ENCODE measurements at places on chromosomes 2 and 18. TPM values are rescaled to one million over a fixed set of nuclear protein-coding genes. Genes with fewer than 3 reads are reported as not detected.

Gene PARD3B
- 1.9 TPM for total RNA-seq

Gene EFR3B
- 0.07 TPM for total RNA-seq

- no peaks in the 10 kb centered on the region for H3K27me3 ChIP-seq
- no peak for DNase-seq
- H3K27ac ChIP-seq: no peak overlapping the region
- H3K4me1 ChIP-seq: no peaks in the 10 kb centered on the region
These were observed 22.5 kb upstream of the RAB27B start for GRCh38 chr18:54805571-54806334.

DNA sequence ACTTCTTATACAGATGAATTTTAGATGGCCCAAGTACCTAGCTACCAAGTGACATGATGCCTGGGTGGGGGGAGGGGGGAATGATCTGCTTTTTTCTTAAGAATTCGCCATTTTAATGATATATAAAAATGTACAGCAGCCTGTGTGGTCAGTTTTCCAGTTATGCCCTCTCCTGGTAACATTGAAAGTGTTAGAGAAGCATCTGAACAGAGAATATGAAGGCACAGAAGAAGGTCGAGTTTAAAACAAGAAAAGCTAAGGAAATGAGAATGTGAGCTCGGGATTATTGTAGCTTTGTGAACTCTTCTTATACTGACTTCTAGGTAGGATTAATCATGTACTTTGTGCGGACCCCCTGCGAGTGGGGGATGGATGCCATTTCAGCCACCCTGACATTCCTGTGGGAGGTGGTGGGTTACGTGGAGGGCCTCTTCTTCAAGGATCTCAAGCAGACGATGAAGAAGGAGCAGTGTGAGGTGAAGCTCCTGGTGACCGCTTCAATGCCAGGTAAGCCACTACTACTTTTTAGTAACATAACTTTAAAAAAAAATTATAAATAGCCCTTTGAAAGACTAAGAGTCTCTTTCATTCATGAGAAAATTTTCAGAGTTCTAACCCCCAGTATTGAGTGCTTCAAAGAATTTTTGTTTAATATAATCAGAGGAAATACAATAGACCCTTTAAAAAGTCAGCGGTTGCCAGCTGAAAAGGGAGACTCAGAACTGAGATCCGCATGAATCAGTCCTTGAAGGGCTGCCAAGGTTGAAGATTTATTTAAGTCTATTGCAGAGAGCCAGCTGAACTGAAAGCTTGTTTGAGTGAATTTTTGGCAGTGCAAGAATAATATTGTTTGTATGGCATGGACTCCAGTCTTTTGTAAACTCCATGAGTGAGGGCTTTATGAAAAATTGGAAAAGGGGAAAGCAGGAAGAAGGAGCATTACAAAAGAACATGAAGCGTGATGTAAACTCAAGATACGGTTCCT lies 68.6 kb upstream of the RPE start:
- H3K4me3 ChIP-seq: no peak overlapping the region
- no peaks in the 10 kb centered on the region for H3K27me3 ChIP-seq
- no peak for DNase-seq
- H3K27ac ChIP-seq: no peak overlapping the region

DNA sequence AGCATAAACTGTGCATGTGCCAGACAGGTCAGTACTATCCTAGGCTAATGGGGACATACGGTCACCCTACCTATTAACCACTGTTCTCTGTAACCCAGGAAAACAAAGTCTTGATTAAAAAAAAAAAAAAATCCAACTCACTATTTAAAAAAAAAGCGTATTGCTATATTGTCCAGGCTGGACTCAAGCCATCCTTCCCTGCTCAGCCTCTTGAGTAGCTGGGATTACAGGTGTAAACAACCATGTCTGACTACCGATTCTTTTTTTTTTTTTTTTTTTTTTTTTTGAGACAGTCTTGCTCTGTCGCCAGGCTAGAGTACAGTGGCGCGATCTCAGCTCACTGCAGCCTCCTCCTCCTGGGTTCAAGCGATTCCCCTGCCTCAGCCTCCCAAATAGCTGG lies 11.6 kb downstream of the ATAD2B start:
- H3K27me3 ChIP-seq: no peaks in the 10 kb centered on the region
- no peak for DNase-seq
- H3K36me3 ChIP-seq: no peaks in the 10 kb centered on the region
- H3K4me1 ChIP-seq: peaks cover 9% of the 10 kb centered on the region

GRCh38 chr2:19700861-19701585 lies 200.8 kb downstream of the TTC32 start:
- no peak overlapping the region for H3K27ac ChIP-seq
- H3K27me3 ChIP-seq: no peaks in the 10 kb centered on the region
- no peak for DNase-seq
- no peaks in the 10 kb centered on the region for H3K36me3 ChIP-seq
- H3K4me1 ChIP-seq: no peaks in the 10 kb centered on the region

Gene SLC25A52
- not detected for total RNA-seq

Gene CHST9
- not detected for total RNA-seq

Gene LYPD1
- total RNA-seq: not detected

DNA sequence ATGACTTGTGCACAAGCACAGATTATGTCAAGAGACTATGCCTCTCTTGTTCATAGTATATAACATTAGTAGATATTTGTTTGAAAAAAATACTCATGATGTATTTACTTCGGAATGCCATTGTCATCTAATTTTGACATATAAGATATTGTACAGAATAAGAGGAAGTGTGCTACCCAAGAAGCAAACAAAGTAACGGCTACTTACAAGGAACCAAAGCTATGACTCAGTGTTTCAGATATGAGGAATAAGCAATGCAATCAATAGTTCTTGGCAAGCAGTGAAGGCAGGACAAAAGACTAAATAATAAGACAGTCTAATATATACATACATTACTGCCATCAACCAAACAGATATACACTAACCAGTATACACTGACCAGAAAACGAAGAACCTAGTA lies 256.3 kb downstream of the CCDC178 start:
- no peak overlapping the region for H3K4me3 ChIP-seq
- DNase-seq: no peak
- H3K27me3 ChIP-seq: no peaks in the 10 kb centered on the region
- H3K36me3 ChIP-seq: no peaks in the 10 kb centered on the region
- no peak overlapping the region for H3K27ac ChIP-seq

GRCh38 chr2:51013079-51013932 lies 18.6 kb downstream of the NRXN1 start:
- H3K4me1 ChIP-seq: no peaks in the 10 kb centered on the region
- H3K27ac ChIP-seq: no peak overlapping the region
- H3K4me3 ChIP-seq: no peak overlapping the region
- no peak for DNase-seq

- H3K36me3 ChIP-seq: peaks cover 11% of the 10 kb centered on the region
- no peak for DNase-seq
- no peak overlapping the region for H3K27ac ChIP-seq
- peaks cover 14% of the 10 kb centered on the region for H3K4me1 ChIP-seq
- H3K4me3 ChIP-seq: no peak overlapping the region
These were observed 184.8 kb upstream of the STON1 start for GRCh38 chr2:48345176-48345575.

GRCh38 chr2:197996583-197996982 lies 192.2 kb downstream of the PLCL1 start:
- DNase-seq: no peak
- no peak overlapping the region for H3K27ac ChIP-seq
- H3K4me3 ChIP-seq: no peak overlapping the region

Gene KIAA2012
- total RNA-seq: not detected

Gene NOL4
- not detected for total RNA-seq

Gene BCS1L
- total RNA-seq: 52.3 TPM

Gene TOGARAM2
- 1.2 TPM for total RNA-seq

DNA sequence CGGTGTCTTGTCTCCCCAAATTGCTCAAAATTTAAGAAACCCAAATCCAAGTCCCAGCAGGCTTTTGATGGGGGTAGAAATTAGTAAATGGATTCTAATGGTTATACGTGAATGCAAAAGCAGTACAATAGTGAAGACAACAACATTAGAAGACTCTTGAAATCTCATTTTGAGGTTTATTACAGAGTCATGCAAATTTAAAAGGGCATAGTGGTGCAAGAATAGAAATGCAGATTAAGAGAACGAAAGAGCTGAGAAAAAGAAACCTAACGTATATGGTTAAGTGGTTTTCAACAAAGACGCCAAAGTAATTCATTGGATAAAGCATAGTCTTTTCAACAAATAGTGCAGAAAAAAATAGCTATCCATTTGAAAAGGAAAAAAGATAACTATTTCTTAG lies 33.2 kb upstream of the CXXC1 start:
- no peak for DNase-seq
- H3K36me3 ChIP-seq: no peaks in the 10 kb centered on the region
- H3K27ac ChIP-seq: no peak overlapping the region
- H3K27me3 ChIP-seq: no peaks in the 10 kb centered on the region

GRCh38 chr2:158321264-158321663 lies 135.3 kb downstream of the CCDC148 start:
- no peak overlapping the region for H3K4me3 ChIP-seq
- no peak overlapping the region for H3K27ac ChIP-seq
- H3K4me1 ChIP-seq: no peaks in the 10 kb centered on the region
- no peaks in the 10 kb centered on the region for H3K36me3 ChIP-seq
- no peak for DNase-seq
- H3K27me3 ChIP-seq: no peaks in the 10 kb centered on the region

DNA sequence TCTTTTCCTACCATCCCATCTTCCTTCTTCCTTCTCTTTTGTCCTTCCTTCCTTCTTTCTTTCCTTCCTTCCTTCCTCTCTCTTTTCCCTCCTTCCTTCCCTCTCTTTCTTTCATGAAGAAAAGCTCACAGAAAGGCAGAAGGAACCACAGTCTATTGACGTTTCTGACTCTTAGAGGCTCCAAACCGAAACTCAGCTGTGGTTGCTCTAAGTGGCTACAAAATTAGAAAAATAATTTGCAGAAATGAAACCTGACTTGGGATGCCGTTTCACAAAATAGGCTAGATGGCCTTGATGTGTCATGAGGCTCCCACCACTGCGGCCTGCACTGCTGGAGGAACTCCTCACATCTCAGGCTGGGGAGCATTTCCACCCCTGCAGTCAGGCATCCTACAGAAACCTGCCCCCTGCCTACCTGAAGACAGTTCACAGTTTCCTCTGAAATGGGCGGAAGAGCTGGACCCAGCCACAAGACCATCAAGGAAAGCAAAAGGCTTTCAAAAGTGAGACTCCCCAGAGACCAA lies 165.6 kb downstream of the SMAD7 start:
- DNase-seq: no peak
- no peak overlapping the region for H3K27ac ChIP-seq
- H3K36me3 ChIP-seq: no peaks in the 10 kb centered on the region
- no peak overlapping the region for H3K4me3 ChIP-seq

Gene NBEAL1
- 14.6 TPM for total RNA-seq

DNA sequence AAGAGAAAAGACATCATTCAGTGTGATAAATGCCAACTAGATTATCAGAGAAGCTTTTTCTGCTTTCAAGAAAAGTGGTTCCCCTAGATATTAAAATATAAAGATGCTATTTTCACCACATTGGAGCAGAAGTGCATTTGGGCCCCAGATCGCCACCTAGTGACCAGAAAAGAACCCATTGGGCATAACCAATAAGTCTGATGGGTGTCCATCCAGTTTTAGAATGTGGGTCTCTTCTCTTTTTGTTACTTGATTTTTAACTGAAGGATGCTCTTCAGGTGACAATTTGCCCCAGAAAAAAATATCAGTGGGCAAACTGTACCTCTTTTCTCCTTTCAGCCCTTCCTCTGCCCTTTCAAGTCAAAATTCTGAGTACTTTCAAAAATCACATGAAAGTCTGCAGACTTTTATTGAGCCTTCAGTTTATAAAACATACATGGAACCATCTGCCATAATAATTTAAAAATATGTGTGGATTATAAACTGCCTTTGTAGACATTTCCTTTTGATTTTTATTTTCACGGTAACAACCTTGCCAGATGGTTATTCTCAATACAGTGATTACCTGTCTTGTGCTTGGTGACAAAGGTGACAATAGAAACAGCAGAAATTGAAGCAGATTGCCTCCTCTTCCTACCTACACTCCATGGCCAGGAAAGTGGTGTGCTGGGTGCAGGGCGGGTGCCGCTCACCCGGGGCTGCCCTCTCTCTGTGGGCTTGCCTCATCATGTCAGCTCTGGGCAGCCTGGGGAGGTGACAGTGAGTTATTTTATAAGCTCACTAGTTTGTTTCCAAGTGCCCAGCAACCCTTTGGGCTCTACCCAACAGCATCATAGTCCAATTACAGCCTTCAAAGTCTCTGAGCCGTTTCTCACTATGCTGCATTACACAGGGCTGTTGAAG lies 124.5 kb downstream of the DCDC2C start:
- no peaks in the 10 kb centered on the region for H3K36me3 ChIP-seq
- no peak for DNase-seq
- no peaks in the 10 kb centered on the region for H3K4me1 ChIP-seq
- H3K27me3 ChIP-seq: no peaks in the 10 kb centered on the region
- H3K4me3 ChIP-seq: no peak overlapping the region

Gene SERPINB4
- total RNA-seq: not detected

Gene UCN
- total RNA-seq: 6.5 TPM

DNA sequence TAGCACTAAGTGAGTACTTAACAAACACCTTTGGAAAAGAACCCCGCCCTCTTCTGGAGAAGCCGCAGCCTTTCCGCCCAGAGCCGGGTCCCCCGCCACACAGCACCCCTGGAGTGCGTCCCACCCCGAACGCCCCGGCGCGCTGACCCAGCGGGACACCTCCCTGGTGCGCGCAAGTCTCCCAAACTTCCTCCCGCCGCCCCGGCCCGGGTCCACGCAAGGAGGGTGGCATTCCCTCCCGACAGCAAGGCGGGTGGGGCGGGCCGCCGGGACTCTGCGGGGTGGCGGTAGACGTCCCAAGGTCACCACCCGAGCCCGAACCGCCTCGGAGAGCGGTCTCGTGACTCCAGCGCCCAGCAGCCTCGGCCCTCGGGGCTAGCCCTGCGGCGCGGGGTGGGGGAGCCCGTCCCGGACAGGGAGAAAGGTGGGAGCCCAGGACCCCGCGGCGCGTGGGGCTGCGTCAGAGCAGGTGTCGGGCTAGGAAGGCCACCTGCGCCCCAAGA lies 598 bp downstream of the CCDC93 start:
- peak overlapping the region; percentile 90 for H3K4me3 ChIP-seq
- H3K27me3 ChIP-seq: no peaks in the 10 kb centered on the region
- H3K27ac ChIP-seq: peak overlapping the region; percentile 98
- H3K36me3 ChIP-seq: no peaks in the 10 kb centered on the region
- DNase-seq: no peak

Gene GPBAR1
- total RNA-seq: 1.9 TPM

Gene EGR4
- not detected for total RNA-seq

- DNase-seq: no peak
- no peaks in the 10 kb centered on the region for H3K4me1 ChIP-seq
- H3K36me3 ChIP-seq: no peaks in the 10 kb centered on the region
- H3K4me3 ChIP-seq: no peak overlapping the region
These were observed 124.2 kb upstream of the SIX3 start for GRCh38 chr2:44817256-44817655.

Gene FASTKD1
- total RNA-seq: 35.7 TPM

DNA sequence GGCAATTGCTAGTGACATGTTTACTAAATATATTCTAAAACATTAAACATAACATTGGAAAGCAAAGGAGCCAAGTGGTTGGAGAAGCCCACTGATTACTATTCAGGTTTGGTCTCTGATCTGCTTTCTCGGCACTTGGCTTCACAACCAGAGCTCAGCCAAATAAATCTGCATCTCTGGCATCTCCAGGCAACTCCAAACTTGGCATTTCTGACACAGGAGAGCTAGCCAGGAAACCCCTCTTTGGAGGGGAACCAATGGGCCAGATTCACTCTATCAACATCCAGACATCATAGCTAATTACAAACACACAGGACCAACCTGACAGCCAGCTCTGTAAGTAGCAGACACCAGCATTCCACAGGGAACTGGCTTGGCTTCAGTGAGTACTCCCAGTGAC lies 150.3 kb upstream of the ETAA1 start:
- H3K36me3 ChIP-seq: no peaks in the 10 kb centered on the region
- no peak overlapping the region for H3K27ac ChIP-seq
- H3K4me3 ChIP-seq: no peak overlapping the region
- no peak for DNase-seq

Gene KCNJ3
- not detected for total RNA-seq

Measured in naive thymus-derived CD4-positive, alpha-beta T cell (primary cell).